ENCODE measurements at places on chromosomes 5 and 9.

DNA sequence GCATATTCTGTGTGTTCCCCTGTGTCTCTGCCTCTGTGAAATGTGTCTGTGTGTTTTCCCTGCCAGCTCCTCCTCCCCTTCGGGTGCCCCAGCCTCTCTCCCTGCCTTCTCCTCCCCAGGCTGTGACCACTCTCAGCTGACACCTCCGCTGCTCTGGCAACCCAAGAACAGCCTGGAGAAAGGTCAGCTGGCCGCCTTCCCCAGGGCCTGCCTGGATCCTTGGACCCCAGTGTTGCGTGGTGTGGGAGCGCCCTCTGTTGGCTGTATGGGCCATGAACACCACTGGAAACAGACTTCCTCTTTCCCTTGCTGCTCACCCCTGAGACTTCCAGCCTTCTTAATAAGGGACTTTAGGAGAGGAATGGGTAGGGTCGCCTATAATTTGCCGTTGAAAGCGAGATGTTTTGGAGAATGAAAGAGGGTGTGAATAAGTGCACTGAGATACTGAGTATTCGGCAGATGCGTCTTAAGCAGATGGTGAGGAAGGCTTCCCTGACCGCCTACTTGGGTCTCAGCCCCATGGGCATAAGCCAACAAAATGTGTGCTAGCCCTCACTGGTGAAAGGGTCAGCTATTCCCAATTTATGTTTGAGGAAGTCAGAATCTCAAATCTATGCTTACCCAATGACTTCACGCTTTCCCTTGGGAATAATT is 114.9 kb upstream of the TRIM32 start:
- DNase-seq = peak; percentile 37

- no peak for DNase-seq
These were observed 22.0 kb downstream of the PAPPA start for GRCh38 chr9:116175614-116176013.

GRCh38 chr5:151591144-151591819 is at the start of gene FAT2:
FAT2 (minus strand) TSS chr5:151591331; CDS start chr5:151568931, 22,400 bp downstream.
- DNase-seq = no peak

GRCh38 chr5:136082390-136083193 is 50.1 kb upstream of the SMAD5 start:
- no peak for DNase-seq

DNA sequence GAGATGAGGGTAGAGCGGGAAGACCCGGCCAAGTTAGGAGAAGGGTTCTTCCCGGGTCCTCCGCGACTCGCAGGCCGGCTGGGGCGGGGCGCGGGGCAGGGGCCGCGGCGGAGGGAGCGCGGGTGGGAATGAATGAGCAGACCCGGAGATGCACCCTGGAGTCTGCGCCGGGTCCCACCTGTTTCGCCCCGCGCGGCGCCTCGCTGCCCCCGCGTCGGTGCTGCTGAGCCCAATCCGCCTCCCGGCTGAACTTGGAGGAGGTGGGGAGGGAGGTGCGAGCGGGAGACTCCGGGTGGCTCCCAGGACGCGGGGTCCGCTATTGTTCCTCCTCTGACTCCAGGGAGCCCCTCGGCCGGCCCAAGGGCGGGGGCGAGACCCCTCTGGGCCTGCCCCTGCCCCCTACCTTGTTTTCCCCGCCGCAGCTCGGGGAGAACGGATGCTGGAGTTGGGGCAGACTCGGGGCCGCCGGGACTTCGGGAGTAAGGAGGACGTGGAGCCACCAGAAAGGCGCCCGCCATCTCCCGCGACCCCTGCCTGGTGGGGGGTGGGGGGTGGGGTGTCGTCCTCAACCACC is 659 bp downstream of the RAI14 start:
- DNase-seq = no peak

DNA sequence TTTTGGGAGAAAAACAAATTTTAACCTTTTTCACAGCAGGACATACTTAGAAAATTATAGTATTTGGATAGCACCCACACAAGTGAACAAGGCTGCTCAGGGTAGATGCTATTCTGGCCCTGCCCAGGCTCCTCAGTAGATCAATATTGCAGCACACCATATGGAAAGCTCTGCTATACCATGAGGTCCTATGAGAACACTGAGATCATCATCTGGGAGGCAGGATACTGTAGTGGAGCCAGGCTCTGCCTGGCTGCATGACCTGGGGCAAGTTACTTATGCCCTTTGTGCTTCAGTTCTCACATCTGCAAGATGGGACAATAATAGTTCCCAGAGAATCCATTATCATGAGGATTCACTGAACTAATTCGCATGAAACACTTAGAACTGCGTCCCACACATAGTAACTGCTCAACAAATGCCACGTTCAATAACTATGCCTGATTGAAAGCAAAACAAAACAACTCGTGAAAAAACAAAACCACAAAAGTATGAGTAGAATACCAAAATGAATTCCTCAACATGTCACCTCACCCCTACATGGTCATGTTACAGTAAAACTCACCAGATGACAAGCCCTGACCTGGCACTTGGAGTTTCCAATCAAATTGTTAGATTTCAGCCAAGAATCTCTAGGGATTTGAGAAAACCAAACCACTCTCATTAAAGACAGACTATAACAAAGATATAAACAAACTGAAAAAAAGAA is 31.9 kb downstream of the ARSB start:
- DNase-seq = no peak

GRCh38 chr5:17000291-17000939 is 64.3 kb upstream of the MYO10 start:
- DNase-seq = no peak

DNA sequence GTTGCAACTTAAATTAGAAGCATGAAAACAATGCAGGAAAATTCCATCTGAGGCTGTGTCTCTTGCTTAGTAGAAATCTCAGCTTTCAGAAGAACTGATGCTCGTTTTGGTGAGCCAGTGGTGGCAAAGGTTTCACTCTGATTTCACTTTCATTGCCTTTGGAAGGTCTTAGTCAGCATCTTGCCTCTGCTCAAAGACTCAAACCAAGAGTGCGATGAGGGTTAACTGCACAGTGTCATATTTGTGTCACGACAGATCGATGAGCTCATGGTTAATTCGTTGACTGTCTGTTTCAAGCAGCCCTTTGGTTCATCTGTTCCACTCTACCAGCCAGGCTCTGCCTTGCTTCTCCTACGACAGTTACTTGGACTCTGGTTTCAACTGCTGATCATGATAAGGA is 331.3 kb upstream of the KIF2A start:
- DNase-seq = no peak

DNA sequence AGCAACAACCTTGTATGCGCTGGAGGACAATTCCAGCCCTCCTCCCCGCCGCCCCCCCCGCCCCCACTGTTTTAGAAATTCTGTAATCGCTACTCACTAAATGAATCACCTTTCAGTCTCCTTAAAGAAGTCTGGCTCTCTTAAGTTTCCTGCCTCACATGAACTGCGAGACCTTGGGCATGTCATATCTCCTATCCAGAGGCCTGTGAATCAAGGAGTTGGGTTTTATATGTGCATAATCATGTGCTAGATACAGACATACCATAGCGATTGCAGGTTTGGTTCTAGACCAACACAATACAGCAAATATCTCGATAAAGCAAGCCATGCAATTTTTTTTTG is 337 bp upstream of the DMAC1 start:
- no peak for DNase-seq

DNA sequence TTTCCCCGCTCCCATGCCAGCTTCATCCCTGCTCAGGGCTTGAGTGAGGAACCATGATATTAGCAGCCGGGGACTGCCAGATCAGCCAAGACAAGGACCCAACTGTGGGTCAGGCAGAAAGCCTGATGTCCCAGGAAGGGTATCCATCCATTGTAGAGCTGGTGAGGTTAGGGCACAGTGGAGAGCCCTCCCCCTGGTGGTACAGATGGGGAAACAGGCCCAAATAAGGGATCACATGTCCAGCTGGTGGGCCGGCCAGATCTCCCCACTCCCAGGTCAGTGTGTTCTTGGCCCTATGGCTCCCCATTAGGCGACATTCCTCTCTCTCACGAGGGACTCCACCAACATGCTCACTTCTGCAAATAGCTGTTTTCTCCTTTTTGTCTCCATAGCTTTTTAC is 9.0 kb downstream of the CDX1 start:
- DNase-seq = no peak

- peak; percentile 43 for DNase-seq
These were observed 900 bp downstream of the RGS7BP start for GRCh38 chr5:64506567-64507263.

DNA sequence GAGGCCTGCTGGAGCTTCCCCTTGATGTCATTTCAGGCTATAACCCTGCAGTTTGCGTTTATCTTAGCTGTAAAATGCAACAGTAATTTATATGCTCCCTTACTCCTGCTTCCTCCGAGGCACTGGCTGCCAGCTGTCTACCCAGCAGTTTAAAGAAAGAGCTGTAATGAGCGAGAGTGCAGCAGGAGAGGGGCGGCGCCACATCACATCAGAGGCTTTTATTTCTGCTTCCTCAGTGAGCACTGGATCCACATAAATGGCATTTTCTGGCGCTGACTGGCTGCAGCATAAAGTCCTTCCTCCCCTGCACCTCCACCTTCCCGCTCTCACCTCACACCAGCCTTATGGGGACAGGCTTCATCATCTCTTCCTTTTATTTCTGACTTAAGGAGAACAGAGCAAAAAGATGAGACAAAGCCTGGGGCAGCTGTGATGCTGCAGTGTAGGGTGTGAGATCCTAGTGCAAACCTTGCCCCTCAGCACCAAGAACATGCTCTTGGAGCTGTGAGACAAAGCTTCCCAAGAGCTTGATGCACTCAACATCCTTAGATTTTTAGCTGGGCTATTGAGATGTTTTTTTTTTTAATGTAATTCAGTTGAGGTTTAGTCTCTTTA is 829.6 kb upstream of the ZNF608 start:
- DNase-seq = peak; percentile 20

GRCh38 chr5:11737010-11737409 is 167.2 kb downstream of the CTNND2 start:
- no peak for DNase-seq

DNA sequence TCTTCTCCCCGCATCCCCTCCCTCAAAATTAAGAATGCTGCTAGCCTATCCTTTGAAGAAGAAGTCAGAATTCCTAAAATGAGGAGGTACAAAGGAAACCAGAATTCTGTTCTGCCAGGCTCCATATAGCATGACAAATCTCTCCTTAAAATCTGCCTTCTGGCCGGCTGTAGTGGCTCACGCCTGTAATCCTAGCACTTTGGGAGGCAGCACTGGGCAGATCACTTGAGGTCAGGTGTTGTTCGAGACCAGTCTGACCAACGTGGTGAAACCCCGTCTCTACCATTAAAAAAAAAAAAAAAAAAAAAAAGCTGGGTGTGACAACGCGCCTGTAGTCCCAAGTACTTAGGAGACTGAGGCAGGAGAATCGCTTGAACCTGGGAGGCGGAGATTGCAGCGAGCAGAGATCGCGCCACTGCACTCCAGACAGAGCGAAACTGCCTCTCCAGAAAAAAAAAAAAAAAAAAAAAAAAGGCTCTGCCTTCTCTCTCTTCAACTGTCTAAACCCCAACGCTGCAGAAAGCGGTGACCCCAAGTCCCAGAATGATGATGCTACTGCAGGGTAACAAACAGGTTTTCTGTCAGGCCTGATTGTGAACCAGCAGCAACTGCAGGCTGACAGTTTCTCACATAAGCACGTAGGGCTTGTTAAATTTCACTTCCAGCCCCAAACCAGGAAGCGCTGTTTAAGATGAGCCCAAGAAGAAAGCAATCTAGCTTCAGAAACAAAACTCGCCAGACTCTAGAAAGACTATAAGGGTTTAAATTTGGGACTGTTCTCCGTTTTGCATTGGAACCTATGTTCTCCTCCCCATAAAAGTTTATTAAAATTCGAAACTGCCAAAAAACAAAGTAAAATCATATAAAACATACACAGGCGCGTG is 963 bp upstream of the CAST start:
- DNase-seq = no peak

DNA sequence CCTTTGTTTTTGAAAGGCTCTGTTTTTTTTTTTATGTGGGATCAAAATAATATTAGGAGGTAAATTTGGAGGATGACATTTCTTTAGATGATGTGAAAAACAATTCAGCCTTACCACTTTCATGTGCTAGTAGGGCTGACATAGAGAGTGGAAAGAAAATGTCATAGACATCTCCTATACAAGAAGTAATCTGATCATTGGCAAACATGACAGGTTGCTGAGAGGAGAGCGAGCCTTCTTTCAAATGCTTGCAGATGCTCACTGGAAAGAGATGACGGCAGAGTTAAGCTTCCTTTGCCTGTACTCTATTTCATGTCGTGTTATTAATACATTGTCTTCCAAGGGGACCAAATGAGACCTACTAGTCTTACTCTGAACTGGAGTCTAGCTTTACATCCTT is 160.1 kb upstream of the DAP start:
- DNase-seq = no peak

Measured in anterior cingulate cortex (tissue), 58 donors.